ENCODE measurements at places on chromosomes 1 and 21.

DNA sequence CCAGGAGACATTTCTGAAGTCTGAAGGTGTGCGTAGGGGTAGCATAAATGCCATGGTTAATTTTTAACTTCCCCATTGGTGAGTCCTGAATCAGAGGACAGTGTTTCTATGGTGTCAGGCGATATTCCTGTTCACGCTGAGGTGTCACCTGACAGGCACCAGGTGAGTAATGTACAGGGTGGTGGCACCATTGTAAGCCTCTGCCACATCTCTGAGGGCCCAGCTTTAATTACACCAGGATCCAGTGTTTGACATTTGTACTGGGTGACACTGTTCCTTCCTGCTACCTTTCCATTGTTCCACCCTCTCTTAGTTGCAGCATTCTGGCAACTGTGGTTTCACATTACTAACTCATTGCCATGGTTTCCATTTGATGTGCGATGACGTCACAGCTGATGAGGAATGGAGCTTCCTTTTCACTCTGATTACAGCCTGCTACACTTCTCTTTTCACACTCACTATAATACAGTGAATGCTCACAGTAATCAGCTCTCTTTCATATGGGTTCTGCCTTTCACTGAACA is 40.6 kb upstream of the MARK1 start:
- no peak for DNase-seq

DNA sequence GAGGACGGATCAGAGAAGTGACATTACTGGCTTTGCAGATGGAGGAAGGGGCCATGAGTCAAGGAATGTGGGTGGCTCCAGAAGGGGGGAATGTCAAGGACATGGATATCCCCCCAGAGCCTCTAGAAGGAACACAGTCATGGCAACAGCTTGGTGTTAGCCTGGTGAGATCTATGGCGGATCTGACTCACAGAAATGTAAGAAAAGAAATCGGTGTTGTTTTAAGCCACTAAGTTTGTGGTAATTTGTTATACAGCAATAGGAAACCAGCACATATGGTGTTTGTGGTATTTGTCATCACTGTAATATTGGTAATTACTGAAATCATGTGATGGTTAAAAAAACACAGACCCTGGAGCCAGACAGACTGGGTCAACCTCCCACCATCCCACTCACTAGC is 236.2 kb downstream of the SETD4 start:
- no peak for DNase-seq

DNA sequence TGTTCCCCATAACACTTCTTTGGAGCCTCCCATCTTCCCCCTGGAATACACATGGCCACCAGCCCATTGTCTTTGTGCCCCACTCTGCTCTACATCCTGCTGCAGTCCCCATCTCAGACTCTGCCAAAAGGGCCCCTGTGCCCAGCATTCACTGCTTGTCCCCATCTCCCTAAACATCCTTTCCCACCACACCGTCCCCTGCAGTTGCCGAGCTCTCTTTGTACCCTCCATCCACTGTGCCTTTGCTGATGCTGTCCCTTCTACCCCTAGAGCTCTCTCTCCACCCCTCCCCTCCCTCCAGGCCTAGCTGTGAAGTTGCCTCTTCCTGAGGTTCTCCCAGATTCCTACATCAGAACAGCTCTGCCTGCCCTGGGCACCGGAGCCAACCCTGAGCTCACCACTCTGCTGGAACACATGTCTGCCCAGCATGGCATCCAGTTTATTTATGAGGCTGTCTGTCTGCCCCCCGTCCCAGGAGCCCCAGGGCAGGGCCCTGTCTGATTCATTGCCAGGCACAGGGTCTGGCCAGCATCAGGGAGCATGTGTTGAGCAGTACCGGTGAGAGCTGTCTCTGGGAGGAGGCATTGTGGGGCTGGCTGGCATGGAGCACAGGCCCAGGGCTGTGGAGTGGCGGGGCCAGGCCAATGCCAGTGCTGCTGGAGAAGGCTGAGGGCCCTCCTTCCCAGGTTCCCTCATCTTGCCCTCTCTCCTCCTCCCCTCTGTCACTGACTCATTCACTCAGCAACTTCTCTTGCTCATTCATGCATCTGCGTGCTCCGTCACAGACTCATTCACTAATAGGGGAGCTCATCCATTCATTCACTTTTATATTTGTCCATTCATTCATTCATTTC is 28.8 kb downstream of the EDN2 start:
- DNase-seq, result no peak

DNA sequence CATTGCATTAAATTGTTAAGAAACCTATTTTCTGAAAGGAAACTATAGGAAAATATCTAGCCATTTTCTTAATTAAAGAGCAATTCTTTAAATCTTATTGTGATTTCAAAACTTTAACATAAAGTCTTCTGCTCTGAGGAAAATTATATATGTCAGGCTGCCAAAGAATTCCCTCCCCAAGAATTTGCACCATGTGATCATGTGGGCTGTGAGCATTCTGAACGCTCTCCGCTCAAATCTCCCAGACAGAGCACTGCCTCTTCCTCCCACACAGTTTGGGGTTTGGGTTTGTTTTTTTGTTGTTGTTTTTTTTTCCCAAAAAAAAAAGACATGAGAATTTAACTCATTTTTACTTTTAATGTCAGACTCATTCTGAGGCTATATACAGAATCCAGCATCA is 155.9 kb upstream of the PALMD start:
- no peak for DNase-seq

DNA sequence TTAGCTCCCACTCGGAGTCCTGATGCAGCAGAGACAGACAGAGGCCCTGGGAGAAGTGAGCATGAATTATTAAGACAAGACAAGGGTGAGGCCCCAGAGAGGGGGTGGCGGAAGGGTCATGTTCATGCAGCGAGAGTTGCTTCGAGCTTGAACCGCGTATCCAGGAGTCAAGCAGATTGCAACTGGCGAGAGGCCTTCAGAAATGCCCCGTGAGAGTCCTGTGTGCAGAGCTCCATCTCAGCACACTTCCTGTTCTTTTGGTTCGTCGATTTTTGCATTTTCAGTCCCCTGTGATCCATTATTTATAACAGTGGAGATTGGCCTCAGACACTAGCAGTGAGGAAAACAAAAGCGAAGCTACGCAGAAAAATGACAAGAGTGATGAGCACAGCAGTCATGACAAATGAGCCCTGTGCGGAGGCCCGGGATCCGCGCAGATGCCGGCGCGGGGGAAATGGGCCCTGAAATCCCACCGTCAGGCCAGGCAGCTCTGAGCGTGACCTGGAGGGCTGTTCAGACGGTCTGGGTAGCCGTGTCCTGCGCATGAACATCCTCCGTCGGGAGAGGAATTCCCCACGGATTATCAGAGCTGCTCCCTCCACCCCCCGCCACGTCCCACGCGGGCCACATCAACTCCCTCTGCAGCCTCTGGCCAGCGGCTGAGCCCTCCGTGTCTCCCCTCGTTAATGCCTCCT is 15.0 kb downstream of the PDE9A start:
- DNase-seq, result no peak

All from HS-27A (cell line).